ENCODE measurements at places on chromosomes 1 and 21.

DNA sequence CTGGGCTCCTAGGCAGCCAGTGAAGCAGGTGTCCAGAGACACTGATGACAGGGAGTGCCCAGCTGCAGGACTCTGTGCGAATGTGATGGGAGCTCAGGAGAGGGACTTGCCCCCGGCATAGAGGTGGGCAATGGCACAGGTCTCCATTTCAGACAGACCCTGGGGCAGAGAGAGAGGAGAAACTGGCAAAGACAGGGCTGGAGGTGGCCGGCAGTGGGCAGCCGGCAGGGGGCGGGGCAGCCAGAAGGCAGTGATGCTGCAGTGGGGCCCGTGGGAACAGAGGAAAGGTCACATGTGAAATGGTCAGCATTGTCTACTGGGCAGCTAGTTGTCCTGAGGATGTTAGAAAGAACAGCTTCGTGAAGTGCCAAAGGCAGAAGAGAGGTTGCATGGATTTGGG is 112.6 kb downstream of the HUNK start:
- no peak for DNase-seq

DNA sequence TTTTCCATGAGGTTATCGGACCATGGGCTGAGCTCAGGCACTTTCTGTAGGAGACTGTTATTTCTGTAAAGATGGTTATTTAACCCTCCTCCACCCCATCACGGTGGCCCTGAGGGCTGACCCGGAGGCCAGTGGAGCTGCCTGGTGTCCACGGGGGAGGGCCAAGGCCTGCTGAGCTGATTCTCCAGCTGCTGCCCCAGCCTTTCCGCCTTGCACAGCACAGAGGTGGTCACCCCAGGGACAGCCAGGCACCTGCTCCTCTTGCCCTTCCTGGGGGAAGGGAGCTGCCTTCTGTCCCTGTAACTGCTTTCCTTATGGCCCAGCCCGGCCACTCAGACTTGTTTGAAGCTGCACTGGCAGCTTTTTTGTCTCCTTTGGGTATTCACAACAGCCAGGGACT is 2.6 kb upstream of the CCDC28B start:
- DNase-seq: no peak

GRCh38 chr21:42194863-42195262 is 24.1 kb upstream of the ABCG1 start:
- DNase-seq: no peak

DNA sequence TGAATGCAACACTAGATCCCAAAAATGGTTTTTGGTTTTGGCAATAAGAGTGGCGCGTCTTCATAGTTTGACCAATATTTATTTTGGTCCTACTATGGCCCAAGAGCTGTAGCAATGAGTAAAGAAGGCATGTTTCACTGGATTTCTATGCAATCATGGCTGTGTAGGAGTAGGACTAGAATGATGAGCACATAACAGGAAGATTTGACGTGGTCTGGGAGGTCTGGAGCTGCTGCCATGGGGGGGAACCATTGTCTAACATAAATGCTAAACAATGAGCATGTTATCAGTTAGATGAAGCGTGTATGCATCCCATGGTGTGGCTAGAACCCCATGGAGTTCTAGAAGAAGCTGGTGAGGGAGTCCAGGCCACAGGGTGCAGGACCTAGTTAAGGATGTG is 38.3 kb downstream of the OLIG1 start:
- DNase-seq: no peak

GRCh38 chr1:75338616-75339483 is 204.7 kb downstream of the LHX8 start:
- DNase-seq: peak; percentile 7

- DNase-seq: no peak
These were observed at the start of gene FNDC7 for GRCh38 chr1:108712606-108713150. TSS of gene FNDC7 (plus strand) at chr1:108712908. CDS start at chr1:108712934, 26 bp downstream.

DNA sequence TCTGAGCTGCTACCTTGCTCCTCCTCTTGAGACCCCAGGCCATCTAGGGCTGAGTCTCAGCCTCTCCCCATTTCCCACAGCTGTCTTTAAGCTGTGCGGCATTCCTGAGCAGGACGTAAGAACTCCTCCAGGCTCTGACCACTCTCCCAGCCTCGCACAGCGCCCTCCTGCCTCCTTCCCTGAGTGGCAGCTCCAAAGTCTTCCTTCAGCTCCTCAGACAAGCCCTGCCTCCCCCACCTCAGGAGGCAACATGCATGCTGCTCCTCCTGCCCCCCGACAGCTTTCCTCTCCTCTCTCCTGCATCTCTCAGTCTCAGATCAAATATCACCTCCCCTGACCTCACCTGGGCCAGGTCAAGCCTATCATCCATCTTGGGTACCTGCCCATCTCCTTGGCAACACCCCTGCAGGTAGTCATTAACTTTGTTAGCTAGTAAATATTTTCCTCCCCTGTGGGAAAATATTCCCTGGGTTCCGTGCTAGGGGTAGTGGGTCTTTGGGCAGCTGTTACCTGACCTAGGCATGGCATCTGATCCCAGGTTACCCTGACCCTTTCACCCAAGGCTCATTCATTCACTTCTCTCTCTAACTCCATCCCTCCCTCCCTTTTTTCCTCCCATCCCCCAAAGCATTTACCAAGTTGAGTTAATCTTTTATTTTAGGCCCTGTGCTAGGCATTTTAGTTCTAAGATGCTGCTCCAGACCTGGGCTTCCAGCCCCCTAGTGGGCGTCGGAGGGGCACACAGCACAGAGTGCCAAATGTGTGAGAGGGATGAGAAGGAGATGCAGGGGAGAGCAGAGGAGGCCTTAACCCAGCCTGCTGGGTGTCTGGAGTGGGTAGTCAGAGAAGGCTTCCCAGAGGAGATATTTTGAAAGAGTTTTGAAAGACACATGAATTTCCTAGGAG is 419.9 kb downstream of the PTPRU start:
- DNase-seq: no peak

DNA sequence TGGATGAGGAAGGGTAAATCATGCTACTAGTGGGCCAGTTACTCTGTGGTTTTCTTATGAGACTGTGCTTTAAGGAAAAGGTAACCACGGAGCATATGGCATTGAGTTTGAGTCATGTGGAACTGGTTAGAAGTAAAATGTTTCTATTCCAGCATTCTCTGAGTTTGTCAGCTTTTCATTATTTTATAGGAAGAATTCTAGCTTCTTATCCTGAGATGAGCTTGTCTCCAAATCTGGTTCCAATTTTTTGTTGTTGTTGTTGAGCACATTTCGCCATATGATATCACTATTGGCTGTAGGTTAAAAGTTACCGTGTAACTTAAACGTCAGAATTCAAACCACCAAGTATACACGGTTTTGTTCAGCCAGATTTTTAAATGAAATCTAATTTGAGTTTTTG is 69.9 kb downstream of the ATF6 start:
- no peak for DNase-seq

- no peak for DNase-seq
These were observed 114.6 kb upstream of the ARHGEF16 start for GRCh38 chr1:3339856-3340255.

DNA sequence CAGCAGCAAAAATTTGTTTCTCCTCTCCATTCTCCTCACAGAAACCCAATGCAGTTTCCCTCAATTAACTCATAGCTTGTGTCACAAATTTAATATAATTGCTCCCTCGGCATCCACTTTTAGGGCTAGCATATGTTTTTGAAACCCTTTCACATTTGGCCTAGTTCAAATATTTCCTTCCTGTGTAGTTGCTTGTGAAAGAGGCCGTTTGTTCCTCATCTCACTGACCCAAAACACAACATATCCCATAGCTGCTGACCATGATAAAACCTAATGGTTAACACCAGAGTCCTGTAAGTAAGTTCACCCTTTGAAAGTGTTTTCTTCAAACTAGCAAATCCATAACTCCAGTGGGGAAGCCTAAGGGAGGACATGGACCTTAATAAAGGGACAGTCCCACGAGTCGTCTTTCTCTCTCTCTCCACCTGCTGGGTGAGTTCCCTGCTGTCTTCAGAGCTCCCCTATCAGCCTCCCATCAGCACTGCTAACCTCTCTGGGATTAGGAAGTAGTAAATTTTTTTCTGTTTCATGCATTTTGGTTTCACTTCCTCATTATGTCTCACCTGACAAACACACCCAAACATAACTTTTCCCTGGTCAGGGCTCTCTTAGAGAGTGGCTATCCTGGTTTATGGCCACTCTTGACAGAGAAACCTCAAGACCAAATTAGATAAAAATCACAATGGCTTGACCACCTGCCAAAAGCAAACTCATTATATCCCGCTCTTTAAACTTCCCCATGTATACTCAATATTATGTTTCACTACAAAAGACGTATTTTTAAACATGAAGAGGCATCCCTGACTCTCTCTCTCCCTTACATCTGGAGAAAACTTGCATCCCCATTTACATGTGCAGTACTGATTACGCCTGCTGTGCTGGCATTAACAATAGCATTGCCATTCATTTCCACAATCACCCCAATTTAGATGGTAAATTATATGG is 177.7 kb upstream of the HP1BP3 start:
- peak; percentile 6 for DNase-seq

- DNase-seq: no peak
These were observed 3.3 kb upstream of the CD1B start for GRCh38 chr1:158334526-158335212.

DNA sequence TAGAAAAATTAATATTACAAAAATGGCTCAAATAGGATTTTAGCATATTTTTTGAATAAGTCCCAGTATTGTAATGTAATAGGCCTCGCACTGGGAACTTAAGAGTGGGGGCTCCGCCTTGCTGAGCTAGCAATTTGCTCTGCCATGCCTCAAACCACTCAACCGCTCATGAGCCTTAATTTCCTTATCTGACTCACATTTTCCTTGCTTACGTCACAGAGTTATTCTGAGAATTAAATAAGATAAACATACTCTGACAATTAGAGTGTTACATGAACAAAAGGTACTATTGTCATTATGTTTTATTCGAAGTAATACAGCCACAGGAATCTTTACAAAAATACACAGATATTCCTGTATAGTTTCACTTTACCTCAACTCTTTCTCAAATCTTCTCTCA is 108.1 kb downstream of the SLC44A5 start:
- no peak for DNase-seq

DNA sequence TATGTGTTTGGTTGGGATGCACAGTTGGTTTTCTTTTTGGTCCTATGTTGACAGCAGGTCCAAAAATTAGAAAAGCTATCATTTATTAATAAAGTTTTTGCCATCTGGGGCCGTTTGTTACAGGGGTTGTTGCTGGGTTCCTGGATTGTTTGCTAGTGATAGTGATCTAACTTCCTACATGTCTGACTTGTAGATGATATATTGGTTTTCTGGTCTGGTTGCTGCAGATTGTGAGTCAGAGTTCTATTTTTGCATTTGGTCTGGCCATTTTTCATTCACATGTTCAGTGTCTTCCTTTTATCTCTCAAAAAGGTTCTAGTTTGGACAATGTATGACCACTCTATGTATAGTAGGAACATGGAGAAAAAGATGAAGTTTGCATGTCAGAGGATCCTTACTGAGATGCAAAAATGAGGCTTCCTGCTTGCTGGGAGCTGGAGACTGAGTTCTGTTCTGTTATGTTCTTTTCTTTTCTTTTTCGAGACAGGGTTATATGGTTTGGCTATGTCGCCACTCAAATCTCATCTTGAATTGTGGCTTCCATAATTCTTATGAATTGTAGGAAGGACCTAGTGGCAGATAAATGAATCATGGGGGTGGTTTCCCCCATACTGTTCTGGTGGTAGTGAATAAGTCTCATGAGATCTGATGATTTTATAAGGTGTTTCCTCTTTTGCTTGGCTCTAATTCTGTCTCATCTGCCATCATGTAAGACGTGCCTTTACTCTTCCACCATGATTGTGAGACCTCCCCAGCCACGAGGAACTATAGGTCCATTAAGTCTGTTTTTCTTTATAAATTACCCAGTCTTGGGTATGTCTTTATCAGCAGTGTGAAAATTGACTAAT is 4.2 kb upstream of the NVL start:
- DNase-seq: no peak

DNA sequence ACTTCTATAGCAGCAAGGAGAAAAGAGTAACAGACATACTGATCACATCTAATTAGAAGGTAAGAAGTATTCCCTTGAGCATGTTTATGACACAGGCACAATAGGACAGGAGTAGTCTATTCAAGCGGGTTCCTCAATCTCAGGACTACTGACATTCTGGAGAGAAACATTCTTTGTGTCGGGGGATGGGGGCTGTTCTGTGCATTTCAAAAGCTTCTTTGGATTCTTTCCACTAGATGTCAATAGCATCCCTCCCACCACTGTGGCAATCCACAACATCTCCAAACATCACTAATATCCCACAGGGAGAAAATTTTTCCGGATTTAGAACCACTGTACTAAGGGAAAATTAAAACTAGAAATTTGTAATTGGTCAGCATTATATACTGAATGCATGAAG is 56.9 kb downstream of the ADAMTS5 start:
- DNase-seq: no peak

DNA sequence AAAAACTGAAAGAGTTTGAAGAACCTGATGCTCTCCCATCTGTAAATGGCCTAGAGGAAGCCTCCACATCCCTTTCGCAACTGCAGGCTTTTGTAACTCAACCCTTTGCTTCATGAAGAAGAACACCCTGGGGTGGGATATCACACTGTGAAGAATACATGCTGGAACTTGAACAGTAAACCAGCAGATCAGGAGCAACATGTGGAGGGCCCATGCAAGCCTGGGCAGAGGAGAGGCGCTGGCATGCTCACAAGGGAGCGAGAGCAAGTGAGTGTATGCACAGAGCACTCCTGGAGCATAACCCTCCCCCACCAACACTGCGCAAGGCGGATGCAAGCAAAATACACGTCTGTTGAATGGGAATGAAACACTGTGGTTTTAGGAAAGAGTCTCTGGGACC is 24.6 kb upstream of the SPAG17 start:
- no peak for DNase-seq

- DNase-seq: no peak
These were observed 38.0 kb downstream of the KDM1A start for GRCh38 chr1:23057301-23057700.

GRCh38 chr1:48687282-48688045 is 89.2 kb downstream of the BEND5 start:
- DNase-seq: no peak

DNA sequence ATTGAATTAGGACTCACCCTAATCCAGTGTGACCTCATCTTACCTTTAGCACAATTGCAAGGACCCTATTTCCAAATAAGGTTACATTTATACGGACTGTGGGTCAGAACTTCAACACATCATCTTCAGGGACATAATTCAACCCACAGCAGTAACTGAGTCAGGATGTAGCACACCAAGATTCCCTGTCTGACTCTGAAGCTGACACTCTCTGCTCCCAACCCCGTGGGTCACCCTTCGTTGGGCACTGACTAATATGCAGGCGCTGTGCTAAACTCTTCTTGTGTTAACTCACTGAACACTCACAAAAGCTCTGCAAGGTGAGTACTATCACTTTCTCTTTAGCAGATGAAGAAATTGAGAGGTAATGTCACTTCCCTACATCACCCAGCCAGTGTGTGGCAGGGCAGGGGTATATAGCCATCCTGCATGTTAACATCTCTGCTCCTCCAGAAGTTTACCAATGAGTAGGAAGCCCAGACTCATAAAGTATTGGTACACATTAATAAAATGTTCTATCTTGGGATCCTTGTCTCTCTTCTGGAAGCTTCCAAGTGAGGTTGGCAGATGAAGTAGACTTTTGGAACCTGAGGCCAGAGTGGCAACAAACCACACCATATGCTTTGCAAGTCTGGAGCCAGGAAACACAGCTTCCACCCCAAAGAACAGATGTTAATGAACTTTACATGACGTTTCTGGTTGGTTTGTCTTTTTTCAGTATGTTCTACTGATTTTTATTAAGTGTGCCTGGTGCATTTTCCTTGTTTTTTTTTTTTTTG is 139.2 kb upstream of the KLHDC7A start:
- DNase-seq: no peak

GRCh38 chr1:66460776-66461175 is 73.2 kb upstream of the SGIP1 start:
- DNase-seq: no peak
